ENCODE measurements at places on chromosomes 11 and 22.

GRCh38 chr11:106263527-106263926 is 186.1 kb downstream of the AASDHPPT start:
- no peak for DNase-seq

GRCh38 chr11:45659031-45659817 is 6.2 kb downstream of the CHST1 start:
- no peak for DNase-seq

GRCh38 chr22:39349506-39349966 is 255 bp upstream of the SYNGR1 start:
- no peak for DNase-seq

GRCh38 chr11:75919525-75919924 is 104.5 kb downstream of the UVRAG start:
- DNase-seq = no peak

GRCh38 chr11:70099578-70100279 is 21.6 kb downstream of the ANO1 start:
- DNase-seq = no peak

DNA sequence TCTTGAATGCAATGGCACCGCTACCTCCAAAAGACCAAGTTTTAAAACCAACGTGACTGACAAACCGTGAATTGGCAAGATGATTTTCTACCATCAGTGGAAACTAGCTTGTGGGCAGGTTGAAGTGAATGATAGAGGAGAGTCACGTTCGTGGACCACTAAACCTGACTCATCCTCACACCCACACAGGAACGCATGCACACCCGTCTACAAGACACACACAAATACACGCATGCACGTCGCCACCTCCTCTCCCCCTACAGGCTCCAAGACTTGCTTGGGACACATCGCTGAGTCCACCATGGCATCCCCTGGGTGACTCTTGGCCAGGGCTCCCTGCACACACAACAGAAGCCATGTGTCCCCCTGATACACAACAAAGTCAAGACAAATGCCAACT is 14.4 kb downstream of the TMPRSS6 start:
- DNase-seq = no peak

GRCh38 chr11:111367411-111368284 is 11.4 kb downstream of the POU2AF1 start:
- DNase-seq = no peak

DNA sequence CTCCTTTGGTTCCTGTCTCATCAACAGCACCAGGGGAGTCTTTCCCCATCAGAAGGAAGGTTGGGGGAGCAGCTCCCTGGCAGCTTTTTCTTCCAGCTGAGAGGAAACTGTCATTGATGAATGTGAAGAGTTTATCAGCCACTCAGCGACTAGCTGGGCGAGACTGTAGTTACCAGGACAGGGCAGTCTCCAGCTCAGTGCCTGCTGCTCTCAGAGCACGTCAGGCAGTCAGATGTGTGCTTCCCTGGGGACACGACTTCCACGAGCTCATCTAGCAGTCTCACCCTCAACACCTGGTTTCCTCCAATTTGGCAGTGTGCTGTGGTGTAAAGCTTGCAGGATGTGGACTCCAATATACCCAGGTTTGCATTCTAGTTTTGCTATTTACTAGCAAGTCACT is 12.5 kb upstream of the C1QTNF4 start:
- no peak for DNase-seq

DNA sequence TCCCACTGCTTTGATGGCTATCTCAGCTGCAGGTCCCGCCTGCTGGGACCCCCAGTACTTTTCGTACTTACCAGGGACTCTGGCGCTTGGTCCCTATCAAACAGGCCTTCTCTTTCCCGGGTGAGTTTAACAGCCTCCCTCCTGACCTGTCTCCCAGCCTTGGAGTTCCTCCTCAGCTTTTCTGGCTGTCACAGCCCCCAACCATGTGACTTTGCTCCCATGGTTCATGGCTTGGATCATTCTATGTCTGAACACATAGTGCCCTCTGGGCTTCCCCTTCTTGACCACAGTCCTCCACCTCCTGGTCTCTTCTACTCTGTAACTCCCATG is 56.9 kb downstream of the PARVA start:
- no peak for DNase-seq

DNA sequence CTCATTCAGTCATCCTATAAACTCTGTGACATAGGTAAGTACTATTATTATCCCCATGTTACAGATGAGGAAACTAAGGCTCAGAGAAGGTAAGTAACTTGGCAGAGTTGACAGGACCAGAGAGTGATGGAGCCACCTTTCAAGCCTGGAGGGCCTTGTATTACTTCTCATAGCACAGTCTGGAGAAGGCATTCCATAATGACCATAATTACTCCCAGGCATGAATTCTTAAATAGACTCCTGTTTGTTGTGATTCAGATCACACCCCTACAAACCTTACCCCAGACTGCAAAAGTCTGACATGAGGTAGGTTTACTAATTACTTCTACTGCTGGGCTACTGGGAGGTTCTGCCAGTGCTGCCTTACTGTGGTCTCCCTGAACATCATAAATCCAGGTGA is 77.0 kb downstream of the CD44 start:
- DNase-seq = no peak

- no peak for DNase-seq
These were observed 103.9 kb downstream of the GGTLC2 start for GRCh38 chr22:22748297-22748743.

GRCh38 chr11:122024278-122024677 is 91.7 kb downstream of the BLID start:
- no peak for DNase-seq

GRCh38 chr11:91265946-91266345 is 958.7 kb upstream of the FAT3 start:
- DNase-seq = no peak

DNA sequence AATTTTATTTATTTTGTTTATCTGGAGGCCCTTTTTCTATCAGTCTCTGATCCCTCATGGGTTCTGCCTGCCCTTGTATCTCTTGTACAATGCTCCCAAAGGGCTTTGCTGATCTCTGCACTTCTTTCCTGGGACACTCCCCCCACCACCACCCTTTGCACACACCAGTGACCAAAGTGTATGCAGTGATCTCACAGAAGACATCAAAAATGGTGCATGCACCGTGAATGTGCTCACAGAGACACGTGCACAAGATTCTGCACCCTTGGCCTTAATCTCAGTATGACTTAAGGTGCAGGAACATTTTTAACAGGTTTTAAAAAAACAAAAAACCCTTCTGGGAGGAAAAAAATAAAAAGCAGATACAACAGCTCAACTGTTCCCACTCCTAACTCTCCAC is 12.2 kb upstream of the ADSL start:
- DNase-seq = no peak

GRCh38 chr11:116501728-116502127 is 271.1 kb downstream of the BUD13 start:
- no peak for DNase-seq

GRCh38 chr11:106152824-106153223 is 75.4 kb downstream of the AASDHPPT start:
- DNase-seq = no peak

GRCh38 chr11:126452241-126453101 is 97.0 kb downstream of the ST3GAL4 start:
- no peak for DNase-seq

DNA sequence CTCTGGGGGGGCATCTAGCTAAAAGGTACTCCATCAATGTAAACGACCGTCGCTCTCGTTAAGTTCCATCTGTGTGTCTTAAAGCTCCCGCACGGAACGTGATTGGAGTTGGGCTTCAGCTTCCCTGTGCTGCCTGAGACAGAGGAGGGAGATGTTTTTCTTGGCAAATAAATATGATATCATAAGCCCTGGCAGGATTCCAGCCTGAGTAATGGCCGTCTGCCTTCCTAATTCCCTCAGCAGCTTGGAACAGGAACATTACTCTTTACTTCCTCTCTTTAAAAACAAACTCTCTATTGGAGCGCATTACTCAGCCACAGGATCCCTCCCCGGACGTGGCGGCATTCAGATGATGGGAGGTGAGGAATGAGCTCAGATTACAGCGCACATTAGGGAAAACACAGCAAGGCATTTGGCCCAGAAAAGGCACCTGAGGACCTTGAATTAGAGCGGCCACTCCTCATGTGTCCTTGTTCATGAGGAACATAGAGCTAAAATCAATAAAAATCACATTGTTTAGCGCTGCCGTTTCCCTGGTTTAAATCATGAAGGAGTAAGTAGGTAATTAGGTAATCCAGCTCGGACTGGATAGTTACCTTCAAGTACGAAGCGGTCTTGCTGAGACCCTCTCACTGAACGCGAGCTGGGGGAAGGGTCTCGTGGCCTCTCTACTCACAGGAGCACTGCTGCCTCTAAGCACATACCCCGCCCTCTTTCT is 230.4 kb downstream of the ST3GAL4 start:
- DNase-seq = no peak

DNA sequence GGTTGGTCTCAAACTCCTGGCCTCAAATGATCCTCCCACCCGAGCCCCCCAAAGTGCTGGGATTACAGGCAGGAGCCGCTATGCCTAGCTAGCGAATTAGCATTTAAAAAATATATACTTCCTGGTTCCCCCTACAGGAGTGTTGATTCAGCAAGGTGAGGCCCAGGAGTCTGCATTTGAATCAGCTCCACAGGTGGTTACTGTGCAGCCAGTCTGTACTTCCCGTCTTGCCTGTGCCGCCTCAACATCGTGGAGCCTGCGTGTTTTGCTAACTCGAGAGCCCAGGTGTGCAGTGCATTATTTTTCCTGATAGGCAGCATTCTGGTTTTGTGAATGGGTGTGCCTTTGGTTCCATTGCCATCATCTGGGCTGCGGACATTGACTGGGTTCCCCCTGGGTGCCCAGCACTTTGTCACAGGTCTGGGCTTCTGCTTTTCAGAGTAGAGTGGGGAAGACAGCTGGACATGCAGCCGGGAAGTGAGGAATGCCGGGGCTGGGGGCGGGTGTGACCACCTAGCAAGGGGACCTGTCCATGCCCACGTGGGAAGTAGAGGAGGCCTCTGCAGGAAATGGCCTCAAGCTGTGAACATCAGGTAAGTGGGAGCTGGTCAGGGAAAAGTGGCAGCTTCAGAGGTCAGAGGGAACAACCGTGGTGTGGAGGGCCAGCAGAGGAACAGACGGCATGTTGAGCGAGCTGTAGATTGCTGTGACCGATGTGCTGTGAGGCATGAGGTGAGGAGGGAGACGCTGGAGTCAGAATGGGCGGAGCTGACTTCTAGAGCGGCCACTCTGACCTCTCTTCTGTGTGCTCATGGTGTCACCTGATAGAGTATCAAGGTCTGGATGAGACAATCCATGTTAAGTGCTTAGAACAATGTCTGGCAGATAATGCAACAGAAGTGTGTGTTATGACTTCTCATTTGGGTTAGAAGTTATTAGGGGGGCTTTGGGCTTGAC is 42.2 kb downstream of the PPFIA1 start:
- no peak for DNase-seq

GRCh38 chr11:10317776-10318526 is 13.1 kb downstream of the ADM start:
- DNase-seq = no peak

GRCh38 chr22:36028646-36029405 is at the start of gene RBFOX2:
TSS of gene RBFOX2 (minus strand) at chr22:36028824. CDS start at chr22:36028425, 399 bp downstream.
- DNase-seq = peak; percentile 83

DNA sequence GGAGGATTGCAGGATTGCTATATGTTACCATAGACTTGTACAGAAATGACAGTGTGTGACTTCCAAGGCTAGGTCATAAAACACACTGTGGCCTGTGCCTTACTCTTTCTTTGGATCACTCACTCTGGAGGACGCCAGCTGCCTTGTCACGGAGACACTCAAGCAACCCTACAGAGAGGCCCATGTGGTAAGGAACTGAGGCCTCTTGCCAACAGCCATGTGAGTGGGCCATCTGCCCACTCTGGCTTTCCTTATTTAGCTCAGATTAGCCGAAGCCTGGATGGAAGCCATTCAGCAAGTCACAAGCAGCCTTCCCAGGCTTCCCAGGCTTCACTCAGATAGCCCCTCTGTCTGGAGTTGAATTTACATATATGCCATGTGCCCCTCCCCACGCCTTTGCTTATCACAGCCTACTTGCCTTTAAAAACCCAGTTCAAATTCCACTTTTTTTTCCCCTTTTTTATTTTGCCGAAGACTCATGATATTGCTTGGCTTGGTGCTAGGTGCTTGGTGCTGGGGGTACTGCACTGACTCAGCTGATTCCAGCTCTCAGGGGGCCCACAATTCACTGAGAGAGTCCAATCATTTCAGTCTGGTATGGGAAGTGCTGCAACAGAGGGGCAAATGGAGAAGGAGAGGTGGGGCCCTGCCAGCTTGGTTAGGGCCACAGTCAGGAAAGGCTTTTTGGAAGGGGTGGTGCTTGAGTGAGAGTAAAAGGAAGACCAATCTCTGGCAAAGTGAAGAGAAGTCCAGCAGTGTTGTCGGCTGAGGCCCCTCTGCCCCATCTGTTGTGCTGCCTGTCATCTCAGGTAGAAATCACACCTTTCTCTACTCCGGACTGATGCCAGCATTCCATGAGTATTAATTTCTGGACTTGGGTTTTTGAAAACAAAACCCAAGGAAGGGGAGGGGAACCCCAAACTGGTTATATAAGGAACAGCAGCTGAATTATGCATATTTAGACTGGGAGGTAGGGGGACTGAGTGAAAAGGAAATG is 14.5 kb upstream of the P4HA3 start:
- DNase-seq = no peak

GRCh38 chr11:57815476-57815875 is 53.9 kb downstream of the CTNND1 start:
- no peak for DNase-seq

GRCh38 chr11:130246738-130247137 is 68.0 kb downstream of the ZBTB44 start:
- DNase-seq = no peak

GRCh38 chr11:69053546-69054396 is 5.0 kb downstream of the TPCN2 start:
- no peak for DNase-seq

DNA sequence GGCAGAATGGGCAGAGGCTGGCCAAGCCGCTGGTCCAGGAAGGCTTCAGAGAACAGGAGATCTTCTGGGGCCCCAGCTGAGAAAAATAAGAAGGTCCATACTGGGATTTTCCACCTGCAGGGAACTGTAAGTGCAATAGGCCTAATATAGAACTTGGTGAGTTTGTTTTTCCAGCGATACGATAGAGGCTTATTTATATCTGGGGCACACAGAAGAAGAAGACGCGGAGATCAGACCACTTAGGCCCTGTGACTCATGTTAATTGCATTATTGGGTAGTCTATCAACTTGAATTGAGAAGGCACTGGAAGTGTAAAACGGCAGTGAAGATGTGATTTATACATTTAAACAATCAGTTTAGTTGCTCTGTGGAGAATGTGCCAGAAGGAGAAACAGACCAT is 7.7 kb upstream of the SRSF8 start:
- no peak for DNase-seq
